Activated effector memory CD4-positive, alpha-beta T cell treated with Interleukin-2 at 50 U/mL for 16 hours (primary cell): ENCODE measurements at places on chromosomes 4 and X.

DNA sequence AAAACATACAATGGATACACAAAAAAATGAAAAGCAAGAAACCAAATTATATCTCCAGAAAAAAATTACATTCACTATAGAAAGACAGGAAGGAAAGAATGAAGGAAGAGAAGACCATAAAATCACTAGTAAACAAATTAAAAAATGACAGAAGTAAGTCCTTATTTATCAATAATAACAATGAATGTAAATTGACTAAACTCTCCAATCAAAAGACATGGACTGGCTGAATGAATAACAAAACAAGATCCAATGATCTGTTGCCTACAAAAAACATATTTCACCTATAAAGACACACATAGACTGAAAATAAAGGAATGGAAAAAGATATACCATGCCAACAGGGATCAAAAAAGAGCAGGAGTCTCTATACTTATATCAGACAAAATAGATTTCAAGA is 203.2 kb upstream of the F9 start:
- no peak for DNase-seq

- DNase-seq: no peak
Observed at GRCh38 chr4:87116231-87116630, 104.2 kb downstream of the KLHL8 start.

GRCh38 chrX:25383196-25383595 is 367.4 kb upstream of the ARX start:
- no peak for DNase-seq

GRCh38 chr4:163542275-163542674 is 47.8 kb downstream of the TMA16 start:
- no peak for DNase-seq

GRCh38 chrX:19075754-19076153 is 46.5 kb downstream of the ADGRG2 start:
- no peak for DNase-seq

GRCh38 chrX:25869761-25870160 is 268.4 kb upstream of the MAGEB18 start:
- no peak for DNase-seq

- DNase-seq: no peak
Observed at GRCh38 chrX:5774446-5774845, 454.2 kb downstream of the NLGN4X start.

DNA sequence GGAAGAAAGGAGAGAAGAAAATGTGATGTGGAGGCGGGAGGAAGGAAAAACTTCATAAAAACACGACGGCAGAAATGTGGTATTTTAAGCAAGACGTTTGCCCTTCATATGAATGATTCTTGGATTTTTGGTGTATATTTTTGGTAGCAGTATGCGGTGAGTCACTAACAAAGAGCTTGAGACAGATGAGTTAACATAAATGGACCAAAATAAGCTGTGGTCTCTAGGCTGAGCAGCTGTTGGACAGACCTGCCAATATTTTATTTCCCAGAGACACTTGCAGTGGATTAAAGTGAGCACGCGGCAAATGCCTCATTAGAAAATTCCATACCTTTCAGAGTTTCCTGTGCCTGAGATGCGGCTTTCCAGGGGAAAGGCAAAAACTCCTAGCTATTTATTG is 43.1 kb upstream of the RPS6KA3 start:
- DNase-seq: no peak

- DNase-seq: no peak
Observed at GRCh38 chr4:152039023-152039481, 278.2 kb upstream of the GATB start.

DNA sequence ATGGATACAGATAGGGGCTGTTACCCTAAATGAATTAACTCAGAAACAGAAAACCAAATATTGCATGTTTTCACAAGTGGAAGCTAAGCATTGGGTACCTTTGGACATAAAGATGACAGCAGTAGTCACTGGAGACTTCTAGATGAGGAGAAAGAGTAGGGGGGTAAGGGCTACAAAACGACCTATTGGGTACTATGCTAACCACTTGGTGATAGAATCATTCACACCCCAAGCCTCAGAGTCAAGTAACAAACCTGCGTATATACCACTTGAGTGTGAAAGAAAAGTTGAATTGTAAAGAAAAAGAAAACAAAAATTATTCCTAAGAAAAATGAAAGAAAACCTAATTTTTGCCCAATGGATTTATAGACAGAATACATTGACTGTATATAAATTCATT is 7.7 kb upstream of the ARAP2 start:
- DNase-seq: no peak

- DNase-seq: no peak
Observed at GRCh38 chr4:31427691-31428090, 707.5 kb downstream of the PCDH7 start.

GRCh38 chr4:148795156-148795864 is 353.1 kb upstream of the NR3C2 start:
- no peak for DNase-seq
